Activated T-helper 1 cell treated with anti-CD3 and anti-CD28 coated beads, Interleukin-12 subunit alpha, Interleukin-12 subunit beta, Interleukin-2, Interleukin-4 antibody, amounts not matched to agents 30 ng/mL and 10 ng/mL and 1 ng/mL, durations not matched to agents 14 hours and 24 hours and 36 hours (primary cell): ENCODE measurements at places on chromosomes 2 and 18. TPM values are rescaled to one million over a fixed set of nuclear protein-coding genes. Genes with fewer than 3 reads are reported as not detected.

GRCh38 chr2:137411585-137411984 lies 552.7 kb upstream of the HNMT start:
- H3K36me3 ChIP-seq, result no peaks in the 10 kb centered on the region

DNA sequence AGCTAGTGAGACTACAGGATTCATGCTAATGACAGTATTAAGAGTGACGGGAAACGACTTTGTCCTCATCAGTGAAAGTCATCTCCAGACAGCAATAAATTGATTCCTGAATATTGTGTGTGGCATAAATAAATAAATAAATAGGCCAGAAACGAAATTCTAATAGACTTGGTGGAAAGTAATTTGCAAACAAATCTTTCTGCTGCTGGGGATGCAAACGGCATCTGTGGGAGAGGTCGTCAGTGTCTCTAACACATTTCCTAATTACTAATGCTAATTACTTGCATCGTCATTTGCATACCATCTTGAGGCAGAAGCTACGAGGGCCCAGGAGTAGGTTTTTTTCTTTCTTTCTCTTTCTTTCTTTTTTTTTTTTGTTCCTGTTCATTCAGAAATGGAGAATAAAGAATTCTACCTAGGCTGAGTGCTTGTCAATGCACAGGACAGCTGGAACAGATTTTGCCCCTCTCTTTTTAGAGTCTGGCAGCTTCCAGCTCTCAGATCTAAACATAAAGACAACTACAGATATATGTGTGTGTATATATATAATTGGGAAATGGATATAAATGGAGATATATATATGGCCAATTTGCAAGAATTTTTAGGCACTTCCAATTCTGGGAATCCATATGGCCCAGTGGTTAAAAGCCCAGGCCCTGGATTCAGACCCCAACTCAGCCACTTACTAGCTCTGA lies 75.1 kb downstream of the SPP2 start:
- H3K36me3 ChIP-seq, result no peaks in the 10 kb centered on the region
- peaks cover 23% of the 10 kb centered on the region for H3K27me3 ChIP-seq
- no peak overlapping the region for H3K4me3 ChIP-seq
- DNase-seq, result no peak

DNA sequence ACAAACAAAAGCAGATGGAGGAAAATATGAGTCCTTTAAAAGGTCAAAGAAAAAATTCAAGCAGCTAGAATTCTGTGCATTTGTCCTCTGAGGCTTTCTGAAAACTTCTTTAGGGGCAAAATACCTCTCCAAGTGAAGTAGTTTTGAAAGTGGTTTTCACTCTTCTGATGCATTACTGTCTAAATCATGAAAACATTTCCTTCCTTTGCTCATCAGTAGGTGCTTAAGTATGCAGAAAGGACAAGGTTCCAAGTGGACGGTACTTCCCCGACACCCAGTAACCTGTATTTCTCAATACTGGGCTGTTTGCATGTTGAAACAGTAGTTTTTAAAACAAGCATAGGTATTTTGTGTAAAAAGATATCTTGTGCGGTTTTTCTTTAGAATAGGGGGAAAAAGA lies 189.1 kb upstream of the ERBB4 start:
- peaks cover 9% of the 10 kb centered on the region for H3K4me1 ChIP-seq
- H3K27ac ChIP-seq, result peak overlapping the region; percentile 69

DNA sequence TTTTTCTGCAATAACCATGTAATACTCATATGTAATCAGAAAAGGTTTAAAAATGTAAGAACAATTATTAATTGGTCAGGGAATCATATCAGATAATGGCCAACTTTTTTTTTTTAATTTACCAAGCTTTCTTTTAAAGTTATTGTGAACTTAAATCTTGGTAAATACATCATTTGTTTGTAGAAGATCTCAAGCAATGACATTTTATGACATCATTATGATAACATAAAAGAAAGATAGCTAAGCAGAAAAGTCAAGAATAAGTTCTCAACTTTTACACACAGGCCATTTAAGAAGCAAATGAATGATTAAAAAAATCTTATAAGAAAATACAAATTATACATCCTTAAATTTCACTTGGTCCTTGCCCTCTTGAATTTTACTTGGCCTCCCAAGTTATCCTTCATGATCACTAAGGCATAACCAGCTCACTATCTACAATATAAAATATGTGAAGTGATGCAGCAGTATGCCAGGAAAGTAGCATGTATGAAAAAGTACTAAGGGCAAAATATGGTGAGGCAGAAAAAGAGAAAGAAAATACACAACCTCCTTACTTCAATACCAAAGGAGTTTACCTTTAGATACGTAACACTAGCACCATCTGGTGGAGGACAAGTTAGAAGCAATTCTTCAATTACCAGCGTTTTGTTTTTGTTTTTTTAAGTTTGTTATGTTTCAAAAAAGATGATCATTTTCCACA lies 116.6 kb downstream of the SRBD1 start:
- no peaks in the 10 kb centered on the region for H3K27me3 ChIP-seq
- DNase-seq, result no peak
- H3K36me3 ChIP-seq, result peaks cover 1% of the 10 kb centered on the region

GRCh38 chr18:5103693-5104092 lies 93.4 kb downstream of the AKAIN1 start:
- no peaks in the 10 kb centered on the region for H3K36me3 ChIP-seq
- no peak for DNase-seq
- H3K4me3 ChIP-seq, result no peak overlapping the region

DNA sequence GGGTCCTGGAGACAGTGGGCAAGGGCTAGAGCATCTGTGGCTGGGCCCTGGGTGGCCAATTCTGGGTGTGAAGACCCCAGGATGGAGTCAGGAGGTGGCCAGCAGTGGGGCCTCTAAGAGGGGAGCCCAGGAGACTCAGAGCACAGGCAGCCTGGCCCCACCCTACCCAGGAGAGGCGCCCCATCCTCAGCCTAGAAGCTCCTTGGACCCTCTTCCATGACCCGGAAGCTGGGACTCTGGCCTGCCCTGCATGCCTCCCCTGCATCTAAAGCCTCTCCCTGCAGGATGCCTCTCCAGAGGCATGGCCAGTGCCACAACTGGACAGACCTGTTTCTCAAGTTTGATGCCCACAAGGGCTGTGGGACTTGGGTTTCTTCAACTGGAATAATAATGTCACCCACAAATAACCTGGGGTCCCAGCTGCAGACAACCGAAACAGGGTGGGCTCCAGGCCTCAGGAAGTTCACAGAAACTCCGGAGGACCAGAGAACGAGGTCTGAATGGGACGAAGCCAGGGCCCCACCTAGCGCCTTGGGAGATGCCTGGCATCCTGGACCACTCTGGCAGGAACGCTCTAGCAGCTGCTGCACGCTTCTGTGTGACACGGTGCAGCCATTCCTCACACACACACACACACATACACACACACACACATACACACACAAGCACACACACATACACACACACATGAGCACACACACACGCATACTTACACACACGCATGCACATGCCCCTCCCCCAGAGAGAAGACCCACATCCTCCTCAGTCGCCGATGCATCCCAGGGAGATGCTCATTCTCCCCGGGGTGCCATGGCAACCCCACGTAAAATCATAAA lies 16.4 kb downstream of the KCNIP3 start:
- DNase-seq, result no peak
- no peak overlapping the region for H3K27ac ChIP-seq
- H3K4me1 ChIP-seq, result no peaks in the 10 kb centered on the region
- no peaks in the 10 kb centered on the region for H3K27me3 ChIP-seq

DNA sequence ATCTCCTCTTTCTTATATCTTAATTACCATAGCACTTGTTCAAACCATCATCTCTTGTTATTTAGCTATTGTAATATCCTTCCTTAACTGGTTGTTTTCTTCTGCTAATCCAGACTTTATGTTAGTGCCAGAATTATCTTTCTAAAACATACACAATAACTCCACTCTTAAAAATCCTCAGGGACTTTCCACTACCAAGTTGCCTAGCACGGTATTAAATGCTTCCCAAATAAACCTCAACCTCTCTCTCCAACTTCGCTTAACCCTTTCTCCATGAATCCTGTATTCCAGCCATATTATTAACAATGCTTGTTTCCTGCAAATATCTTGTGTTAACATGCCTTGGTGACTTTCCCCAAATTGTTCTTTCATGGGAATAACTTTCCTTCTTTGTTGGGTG lies 84.5 kb downstream of the FAM228A start:
- H3K27me3 ChIP-seq, result no peaks in the 10 kb centered on the region
- no peak for DNase-seq
- no peak overlapping the region for H3K4me3 ChIP-seq
- peaks cover 20% of the 10 kb centered on the region for H3K4me1 ChIP-seq
- H3K36me3 ChIP-seq, result peaks cover 19% of the 10 kb centered on the region
- no peak overlapping the region for H3K27ac ChIP-seq

DNA sequence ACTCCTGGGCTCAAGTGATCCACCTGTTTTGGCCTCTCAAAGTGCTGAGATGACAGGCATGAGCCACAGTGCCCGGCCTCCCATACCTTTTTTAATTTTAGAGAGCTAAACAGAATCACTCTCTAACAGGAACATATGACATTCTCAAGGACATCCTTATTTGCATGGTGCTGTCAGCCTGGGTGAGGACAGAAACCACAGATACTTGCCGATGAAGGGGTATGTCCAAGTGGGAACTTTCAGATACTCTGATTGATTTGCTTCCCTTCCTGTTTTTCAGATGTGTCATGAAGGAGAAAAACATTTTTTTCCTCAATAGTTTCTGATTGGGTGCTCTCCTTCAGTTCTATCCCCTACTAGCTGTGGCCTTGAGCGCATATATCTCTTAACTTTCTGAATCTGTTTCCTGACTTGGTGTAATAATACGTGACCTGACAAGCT lies 49.6 kb downstream of the MYO3B start:
- no peak overlapping the region for H3K27ac ChIP-seq
- no peak overlapping the region for H3K4me3 ChIP-seq
- no peaks in the 10 kb centered on the region for H3K36me3 ChIP-seq
- DNase-seq, result no peak

The NT5DC4 gene
- total RNA-seq, result not detected in 2 replicates

The NEUROD1 gene
- not detected in 2 replicates for total RNA-seq

The ZNF804A gene
- 0.05 TPM in 1 of 2 replicates, not detected in the other for total RNA-seq

The MAL gene
- 264 and 272 TPM in 2 replicates for total RNA-seq

The SP140 gene
- 235 and 243 TPM in 2 replicates for total RNA-seq
